ENCODE measurements at places on chromosomes 2 and 18.

GRCh38 chr2:45768208-45768607 is 116.7 kb downstream of the PRKCE start:
- DNase-seq, result no peak

DNA sequence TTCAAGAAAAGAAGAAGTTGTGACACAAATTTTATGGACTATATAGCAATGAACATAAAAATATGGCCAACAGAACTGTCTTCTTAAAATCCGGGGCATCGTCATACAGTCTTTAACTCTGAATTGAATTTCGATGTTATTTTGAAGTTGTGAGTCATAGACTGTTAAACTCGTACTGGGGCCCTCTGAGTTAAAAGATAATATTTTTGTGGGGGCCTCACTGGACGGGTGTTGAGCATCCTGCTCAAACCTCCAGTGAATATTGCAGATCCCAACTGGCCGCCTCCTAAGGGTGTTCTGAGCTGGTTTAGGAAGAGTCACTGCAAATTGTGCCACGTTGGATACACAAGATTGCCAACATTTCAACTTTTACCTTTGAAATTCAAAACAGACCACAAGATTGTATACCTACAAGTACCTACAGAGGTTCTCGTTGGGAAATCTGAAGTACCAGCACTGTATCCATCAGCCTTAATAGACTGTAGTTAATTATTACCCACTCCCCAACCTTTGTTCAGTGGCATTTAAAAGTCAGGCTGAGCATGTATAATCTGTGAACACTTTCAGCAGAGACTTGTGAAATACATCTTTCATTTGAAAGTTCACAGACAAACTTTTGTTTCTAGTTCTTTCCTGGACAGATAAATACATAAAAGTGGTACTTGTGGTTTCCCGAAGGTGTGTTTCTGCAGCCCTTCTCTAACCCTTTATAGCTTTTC is 27.8 kb downstream of the KLHL23 start:
- DNase-seq, result no peak

GRCh38 chr2:84697895-84698294 is 181.6 kb downstream of the DNAH6 start:
- no peak for DNase-seq

- peak; percentile 37 for DNase-seq
Observed at GRCh38 chr2:28713577-28714298, 37.9 kb upstream of the PPP1CB start.

- DNase-seq, result no peak
Observed at GRCh38 chr2:239666855-239667376, 266.1 kb upstream of the HDAC4 start.

GRCh38 chr2:231410293-231411004 is 14.9 kb downstream of the B3GNT7 start:
- no peak for DNase-seq

DNA sequence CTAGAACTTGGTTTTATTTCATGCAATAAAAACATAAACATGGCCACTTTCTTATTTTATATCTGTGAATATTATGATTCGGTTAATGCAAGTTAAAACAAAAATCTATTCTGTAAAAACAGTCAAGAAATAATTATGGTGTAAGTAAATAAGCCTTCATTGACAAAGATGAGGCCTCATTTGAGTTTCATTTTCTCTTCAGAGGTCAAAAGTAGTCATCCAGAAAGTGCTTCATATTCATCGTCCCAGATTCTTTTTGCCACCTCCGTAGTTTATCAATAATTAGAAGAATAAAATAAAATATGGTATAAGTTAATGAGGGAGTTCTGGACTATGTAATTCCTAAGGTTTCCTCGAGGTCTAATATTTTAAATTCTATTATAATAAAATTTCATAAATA is 19.4 kb upstream of the HNRNPA3 start:
- no peak for DNase-seq

- DNase-seq, result no peak
Observed at GRCh38 chr2:35347561-35347960, 1008.0 kb upstream of the CRIM1 start.

GRCh38 chr2:106332054-106332453 is 136.2 kb downstream of the RGPD3 start:
- DNase-seq, result no peak

- no peak for DNase-seq
Observed at GRCh38 chr2:95041060-95041823, 15.7 kb downstream of the MAL start.

- DNase-seq, result peak; percentile 82
Observed at GRCh38 chr2:12168791-12169388, 422.5 kb downstream of the LPIN1 start.

DNA sequence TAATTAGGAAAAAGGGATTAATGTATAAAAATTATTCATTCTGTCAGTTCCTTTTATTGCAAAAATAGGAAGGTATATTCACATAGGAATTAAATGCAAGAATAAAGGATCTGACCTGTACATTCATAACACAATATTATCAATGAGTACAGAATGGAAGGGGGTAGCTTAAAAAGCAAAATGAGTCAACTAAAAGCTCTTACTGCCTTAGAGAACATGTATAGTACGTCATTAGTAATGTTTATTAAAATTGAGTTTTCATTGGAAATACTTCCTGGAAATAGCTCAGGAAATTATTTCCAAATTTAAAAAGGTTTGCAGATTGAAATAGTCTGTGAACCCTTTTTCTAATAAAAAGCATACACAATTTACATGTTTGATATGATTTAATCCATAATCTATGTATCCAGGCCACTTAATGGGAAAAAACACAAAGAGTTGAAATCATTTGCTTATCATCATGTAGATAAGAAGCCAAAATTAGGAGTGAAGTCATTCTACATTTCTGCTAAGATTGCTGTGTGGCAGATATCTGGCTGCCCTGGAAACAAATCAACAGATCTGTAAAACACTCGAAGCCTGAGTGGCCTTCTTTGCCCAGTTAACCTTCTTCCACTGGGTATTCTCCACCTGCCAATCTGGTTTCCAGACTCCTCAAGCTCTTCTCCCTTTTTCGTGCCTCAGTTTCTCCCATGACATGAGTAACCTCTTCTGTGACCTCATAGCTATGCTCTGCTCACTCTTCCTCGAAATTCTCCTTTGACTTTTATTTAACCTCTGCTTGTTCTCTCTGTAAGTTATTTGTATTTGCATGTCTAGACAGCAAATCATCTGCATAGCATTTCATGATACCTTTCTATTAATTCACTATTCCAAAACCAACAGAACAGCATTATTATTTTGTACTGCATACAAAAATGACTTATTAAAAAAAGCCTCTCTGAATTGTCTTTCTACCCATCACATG is 181.2 kb upstream of the REV1 start:
- DNase-seq, result no peak

DNA sequence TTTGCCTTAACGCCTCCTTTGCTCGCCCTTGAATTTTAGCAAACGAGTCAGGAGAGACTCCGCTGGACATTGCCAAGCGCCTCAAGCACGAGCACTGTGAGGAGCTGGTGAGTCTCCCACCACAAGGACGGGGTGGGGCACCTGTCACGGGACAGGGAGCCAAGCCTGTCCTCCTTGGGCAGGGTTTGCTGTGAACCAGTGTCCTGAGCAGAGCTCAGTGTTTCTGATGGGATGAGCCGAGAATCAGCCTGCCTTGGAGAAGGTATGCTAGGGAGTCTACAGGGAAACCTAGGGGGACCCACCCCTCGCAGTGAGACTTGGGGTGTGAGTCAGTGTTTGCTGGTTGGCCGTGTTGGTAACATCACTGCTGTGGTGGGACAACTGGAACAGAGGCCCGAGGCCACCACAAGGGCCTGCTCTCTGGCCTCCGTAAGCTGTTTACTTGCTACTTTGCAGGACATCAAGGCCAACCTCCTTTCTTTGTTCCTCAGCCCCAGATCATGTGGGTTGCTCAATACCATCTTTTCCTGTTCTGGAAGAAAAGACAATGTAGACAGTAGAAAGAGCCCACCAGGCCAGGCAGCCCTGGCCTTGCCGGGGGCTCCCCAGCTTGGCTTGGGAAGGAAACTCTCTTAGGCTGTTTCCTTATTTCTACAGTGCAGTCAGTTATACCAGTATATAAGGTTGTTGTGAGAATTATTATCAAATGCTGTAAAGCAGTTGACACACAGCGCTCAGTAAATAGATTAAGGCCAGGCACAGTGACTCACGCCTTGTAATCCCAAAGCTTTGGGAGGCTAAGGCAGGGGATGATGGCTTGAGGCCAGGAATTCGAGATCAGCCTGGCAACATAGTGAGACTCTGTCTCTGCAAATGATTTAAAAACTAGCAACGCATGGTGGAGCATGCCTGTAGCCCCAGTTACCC is 42.4 kb downstream of the ITGB1BP1 start:
- DNase-seq, result peak; percentile 88

DNA sequence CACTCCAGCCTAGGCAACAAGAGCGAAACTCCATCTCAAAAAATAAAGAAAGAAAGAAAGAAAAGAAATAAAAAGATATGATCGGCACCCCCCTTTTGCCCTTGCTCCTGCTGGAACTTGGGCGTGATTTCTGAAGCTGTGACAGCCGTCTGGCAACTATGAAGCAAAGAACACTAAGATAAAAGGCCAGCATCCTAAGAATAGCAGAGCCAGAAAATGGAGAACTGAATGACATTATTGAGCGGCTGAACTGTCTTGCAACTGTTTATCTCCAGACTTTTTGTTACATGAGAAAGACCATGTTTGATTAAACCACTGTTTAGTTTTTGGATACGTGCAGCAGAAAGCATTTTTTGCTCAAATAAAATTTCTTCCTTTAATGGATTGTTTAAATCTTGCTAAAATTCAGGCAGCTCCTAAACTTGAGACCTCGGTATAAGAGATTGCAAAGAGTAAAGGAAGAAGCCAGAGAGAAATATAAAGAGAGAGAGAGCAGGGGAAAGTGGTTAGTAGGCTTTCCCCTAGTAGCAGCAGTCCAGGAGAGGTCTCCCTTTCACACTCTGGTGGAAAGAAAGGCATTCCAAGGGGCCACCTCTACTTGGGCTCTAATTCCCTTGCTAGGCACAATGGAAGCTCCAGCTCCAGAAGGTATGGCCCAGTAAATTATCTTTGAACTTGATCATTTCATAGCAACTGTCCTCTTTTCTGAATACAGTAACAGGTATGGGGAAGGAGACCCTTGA is 8.2 kb upstream of the MBD2 start:
- no peak for DNase-seq

- DNase-seq, result no peak
Observed at GRCh38 chr18:47151439-47151838, 1.1 kb upstream of the HDHD2 start.

DNA sequence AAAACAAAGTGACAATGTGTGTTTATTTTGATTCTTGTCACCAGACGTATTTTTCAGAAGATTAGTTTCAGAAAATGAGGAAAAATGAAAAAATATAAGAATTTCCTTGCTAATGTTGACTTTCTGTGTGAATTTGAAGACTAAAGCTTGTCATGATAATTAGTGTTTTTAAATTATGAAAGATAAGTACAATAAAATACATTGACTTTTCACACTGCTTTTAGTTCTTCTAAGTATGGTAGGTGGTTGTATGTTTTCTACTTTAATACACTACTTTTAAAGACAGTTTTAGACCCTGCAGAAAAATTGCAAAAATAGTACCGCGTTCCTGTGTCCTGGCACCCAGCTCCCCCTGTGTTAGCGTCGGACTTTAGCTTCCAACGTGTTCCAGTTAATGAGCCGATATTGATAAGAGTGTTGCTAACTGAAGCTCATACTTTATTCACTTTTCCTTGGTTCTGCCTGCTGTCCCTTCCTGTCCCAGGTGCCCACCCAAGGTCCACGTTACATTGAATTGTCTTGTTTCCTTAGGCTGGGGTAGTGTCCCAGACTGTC is 695 bp downstream of the RBFA start:
- no peak for DNase-seq

DNA sequence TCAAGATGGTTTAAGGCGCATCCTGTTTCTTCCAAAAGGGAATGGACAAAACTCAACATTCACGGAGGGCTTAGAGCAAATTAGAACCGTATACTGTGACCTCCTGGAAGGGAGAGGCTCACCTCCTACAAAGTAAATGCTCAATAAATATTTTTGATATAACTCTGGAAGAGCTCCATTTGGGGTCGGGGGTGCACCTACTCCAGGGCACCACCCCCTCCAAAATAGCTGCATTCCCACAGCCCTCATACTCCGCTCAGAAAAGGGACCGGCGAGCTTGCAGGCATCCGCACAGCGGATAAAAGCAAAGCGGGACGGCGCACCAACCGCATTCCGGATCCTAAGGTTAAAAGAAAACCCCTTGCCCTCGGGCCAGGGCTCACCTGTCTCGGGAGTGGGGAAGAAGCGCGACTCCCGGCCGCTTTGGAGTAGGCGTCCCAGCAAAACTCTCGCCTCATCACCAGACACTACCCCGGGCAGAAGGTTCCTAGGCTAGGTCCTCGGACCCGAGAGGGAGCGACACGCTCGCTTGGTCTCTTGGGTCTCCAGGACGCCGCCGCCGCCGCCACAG is 378 bp downstream of the WDPCP start:
- DNase-seq, result no peak

Data from GM04504 (cell line).